ENCODE measurements at places on chromosomes 5 and 9.

- H3K4me1 ChIP-seq = peaks cover 17% of the 10 kb centered on the region
- no peak overlapping the region for H3K4me3 ChIP-seq
Observed at GRCh38 chr5:142915813-142916424, 145.7 kb downstream of the ARHGAP26 start.

- peaks cover 63% of the 10 kb centered on the region for H3K27me3 ChIP-seq
- no peak overlapping the region for H3K27ac ChIP-seq
- no peak for DNase-seq
- H3K4me3 ChIP-seq = no peak overlapping the region
- H3K4me1 ChIP-seq = no peaks in the 10 kb centered on the region
- H3K36me3 ChIP-seq = no peaks in the 10 kb centered on the region
Observed at GRCh38 chr5:176874198-176874780, 24.9 kb downstream of the HK3 start.

GRCh38 chr9:104984121-104984520, 56.2 kb upstream of the ABCA1 start:
- no peak overlapping the region for H3K27ac ChIP-seq
- H3K27me3 ChIP-seq = no peaks in the 10 kb centered on the region
- no peaks in the 10 kb centered on the region for H3K36me3 ChIP-seq

DNA sequence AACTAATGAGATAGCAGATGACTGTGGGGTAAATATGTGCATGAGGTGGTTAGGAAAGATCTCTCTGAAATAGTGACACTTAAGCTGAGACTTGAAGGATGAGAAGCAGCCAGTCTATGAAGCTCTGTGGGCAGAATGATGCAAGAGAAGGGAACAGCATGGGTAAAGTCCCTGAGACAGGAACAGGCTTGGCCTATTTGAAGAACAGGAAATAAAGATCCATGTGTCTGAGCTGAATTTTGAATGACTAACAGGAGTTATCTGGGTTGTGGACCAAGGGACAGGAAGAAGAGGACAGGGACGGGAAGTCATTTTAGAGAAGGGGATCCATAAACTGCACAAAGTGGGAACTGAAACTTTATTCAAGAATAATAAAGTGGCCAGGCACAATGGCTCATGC, 25.6 kb upstream of the HMGCS1 start:
- H3K27me3 ChIP-seq = no peaks in the 10 kb centered on the region
- no peaks in the 10 kb centered on the region for H3K4me1 ChIP-seq
- H3K36me3 ChIP-seq = no peaks in the 10 kb centered on the region
- no peak overlapping the region for H3K27ac ChIP-seq
- H3K4me3 ChIP-seq = no peak overlapping the region

- peak; percentile 77 for DNase-seq
- H3K27me3 ChIP-seq = no peaks in the 10 kb centered on the region
- no peaks in the 10 kb centered on the region for H3K36me3 ChIP-seq
- peaks cover 31% of the 10 kb centered on the region for H3K4me1 ChIP-seq
Observed at GRCh38 chr5:10590226-10590999, 26.5 kb downstream of the ANKRD33B start.

GRCh38 chr5:134906811-134907210, 1.9 kb downstream of the PCBD2 start:
- no peaks in the 10 kb centered on the region for H3K36me3 ChIP-seq
- H3K27me3 ChIP-seq = no peaks in the 10 kb centered on the region
- no peak overlapping the region for H3K27ac ChIP-seq
- no peak overlapping the region for H3K4me3 ChIP-seq

- H3K27ac ChIP-seq = no peak overlapping the region
- H3K4me1 ChIP-seq = no peaks in the 10 kb centered on the region
- H3K36me3 ChIP-seq = no peaks in the 10 kb centered on the region
- H3K27me3 ChIP-seq = no peaks in the 10 kb centered on the region
Observed at GRCh38 chr9:69097923-69098593, 62.5 kb downstream of the FXN start.

Measured in heart right ventricle (tissue), 16 donors.